ENCODE measurements at places on chromosomes 2 and 18.

DNA sequence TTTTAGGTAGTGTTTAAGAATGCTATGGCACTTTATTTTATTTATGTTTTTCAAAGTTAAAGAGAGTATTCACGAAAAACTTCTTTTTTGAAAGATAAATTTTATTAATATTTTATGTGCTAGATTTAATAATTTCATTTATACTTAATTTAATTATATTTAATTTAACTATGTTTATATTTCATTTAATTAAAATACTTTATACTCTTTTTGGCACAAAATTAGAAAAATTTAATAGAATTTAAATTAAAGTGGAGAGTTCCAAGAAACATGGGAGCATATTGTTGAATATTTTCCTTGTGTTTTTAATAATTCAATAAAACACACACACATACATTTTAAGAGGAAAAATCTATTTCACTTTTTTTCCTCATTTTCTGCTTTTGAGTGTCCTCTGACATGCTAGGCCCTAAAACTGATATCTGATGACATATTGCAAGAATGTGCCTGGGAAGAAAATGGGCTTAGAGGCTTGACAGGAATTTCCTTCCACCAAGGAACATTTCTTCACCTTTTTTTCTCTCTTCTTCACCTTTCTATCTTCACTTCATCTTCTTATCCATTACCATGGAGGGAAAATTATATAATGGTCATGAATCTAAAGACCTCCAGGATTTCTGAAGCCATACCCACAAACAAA lies 15.4 kb downstream of the ARHGAP28 start:
- peak; percentile 55 for DNase-seq

DNA sequence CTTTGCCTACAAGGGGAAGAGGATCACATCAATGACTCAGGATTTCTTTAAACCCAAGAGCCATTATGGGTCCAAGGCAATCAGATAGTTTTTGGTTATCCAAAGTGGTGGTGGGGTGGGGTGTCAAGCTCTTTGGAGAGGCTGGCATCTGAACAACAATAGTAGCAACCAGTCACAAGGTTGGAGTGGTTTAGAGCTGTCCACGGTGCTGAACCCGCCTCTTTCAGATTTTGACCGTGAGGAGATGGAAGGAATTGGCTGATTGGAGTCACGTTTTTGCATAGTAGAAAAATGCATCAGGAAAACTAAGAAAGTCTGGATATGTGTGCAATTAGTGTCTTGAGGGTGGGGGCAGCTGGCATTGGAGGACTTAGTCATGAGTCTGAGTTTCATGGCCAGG lies 159.9 kb downstream of the LOXHD1 start:
- peak; percentile 27 for DNase-seq

DNA sequence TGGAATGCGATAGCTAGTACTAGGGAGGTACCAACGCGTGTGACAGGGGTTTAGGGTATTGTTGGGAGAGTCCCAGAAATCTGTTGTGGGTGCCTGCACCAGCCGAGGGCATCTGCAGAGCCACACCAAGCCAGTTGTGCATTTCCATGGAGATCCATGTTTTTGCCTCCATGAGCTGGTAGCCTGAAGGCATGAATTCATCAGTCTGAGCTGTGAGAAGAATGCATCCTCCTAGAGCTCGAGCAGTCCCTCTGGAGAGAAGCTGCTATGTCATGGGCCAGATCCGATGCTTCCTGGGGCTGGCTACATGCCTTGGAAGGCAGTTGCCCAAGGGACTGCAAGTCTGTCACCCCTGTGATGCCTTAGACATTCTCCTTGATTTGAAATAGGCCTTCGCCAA lies 57.9 kb downstream of the LIPG start:
- DNase-seq: no peak

GRCh38 chr2:127355407-127356008 lies 32.3 kb downstream of the MAP3K2 start:
- peak; percentile 8 for DNase-seq

- DNase-seq: no peak
Observed at GRCh38 chr18:11864471-11864870, 13.3 kb downstream of the CHMP1B start.

- DNase-seq: peak; percentile 3
Observed at GRCh38 chr2:146523196-146523595, 1321.6 kb upstream of the ACVR2A start.

DNA sequence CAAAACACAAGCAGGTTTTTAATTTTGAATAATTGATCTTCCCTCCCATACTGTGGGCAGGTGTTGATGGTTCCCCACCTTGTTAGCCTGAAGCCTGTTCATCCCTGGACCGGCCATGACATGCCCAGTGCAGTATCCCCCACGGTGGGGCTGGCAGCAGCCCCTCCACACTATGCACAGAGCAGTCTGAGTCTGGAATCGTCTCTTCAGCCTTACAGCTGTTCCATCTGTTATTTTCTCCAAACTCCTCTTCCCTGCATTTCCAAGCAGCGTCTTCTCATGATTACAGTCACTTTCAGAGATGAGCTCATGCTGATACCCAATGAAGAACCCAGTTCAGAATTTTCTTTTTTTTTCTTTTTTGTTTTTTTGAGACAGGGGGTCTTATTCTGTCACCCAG lies 68.2 kb downstream of the ADI1 start:
- DNase-seq: no peak

GRCh38 chr2:70526126-70526525 lies 27.5 kb downstream of the TGFA start:
- no peak for DNase-seq

DNA sequence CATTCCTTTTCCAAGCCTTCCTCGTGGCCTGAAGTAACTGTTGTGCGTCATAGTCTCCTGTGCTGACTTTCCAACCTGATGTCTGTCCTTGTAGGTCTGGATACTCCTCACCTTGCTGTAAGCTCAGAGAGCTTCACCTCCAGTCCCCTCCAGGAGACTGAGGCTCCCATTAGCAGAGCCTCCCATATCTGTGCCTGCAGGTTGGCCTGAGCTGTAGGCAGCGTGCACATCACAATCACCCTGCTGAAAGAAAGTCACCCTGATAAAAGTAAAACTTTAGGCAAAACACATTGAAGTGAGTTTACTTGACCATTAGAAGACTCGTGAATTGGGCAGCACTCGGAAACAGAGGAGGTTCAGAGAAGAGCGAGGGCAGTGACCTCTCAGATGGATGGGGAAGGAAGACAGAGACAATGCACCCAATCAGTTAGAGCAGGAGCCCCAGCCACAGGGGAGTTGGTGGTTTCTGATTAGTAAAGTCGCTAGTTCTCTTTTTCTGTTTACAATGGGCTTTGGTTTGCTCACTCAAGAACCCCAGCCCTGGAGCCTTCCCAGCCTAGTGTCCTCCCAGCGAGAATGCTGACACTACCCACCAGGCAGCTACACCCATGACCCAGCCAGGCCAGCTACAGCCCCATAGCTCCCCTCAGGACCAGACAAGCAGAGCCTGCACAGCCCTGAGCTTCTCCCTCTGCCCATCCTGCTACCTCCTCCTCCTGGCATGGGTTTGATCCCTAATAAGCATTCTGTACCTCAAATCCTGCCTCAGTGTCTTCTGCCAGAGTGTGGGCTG lies 12.1 kb upstream of the TPO start:
- no peak for DNase-seq

- no peak for DNase-seq
Observed at GRCh38 chr2:220296174-220296573, 668.7 kb downstream of the SLC4A3 start.

DNA sequence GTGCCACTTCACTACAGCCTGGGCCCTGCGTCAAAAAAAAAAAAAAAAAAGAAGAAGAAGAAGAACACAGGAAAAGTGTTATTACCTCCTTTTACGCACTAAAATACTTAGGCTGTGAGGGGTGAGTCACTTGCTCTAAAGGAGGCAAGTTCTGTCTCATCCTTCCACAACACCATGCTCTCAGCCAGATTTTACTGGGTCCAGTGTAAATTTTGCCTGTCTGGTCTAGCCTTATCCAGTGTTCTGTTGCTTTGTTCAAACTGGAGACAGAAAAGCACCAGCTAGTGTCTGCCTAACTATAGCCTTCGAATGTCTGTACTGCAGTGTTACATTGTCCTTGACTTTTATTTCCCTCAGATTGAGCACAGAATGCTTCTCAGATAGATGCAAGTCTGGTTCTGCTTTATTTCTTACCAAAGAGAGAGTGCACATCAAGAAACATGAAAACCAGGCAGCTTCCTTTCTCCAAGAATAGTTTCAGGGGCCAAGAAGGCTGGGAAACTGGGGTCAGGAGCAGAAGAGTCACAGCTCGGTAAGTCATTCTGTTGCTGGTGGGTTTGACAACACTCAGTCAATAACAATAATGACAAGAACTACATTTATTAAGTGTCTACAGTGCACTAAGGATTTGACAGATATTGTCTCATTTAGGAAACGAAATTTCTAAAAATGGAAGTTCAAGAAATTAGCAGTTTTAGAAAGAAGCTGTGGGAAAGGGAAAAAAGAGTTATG lies 3.1 kb upstream of the MSGN1 start:
- DNase-seq: peak; percentile 63

DNA sequence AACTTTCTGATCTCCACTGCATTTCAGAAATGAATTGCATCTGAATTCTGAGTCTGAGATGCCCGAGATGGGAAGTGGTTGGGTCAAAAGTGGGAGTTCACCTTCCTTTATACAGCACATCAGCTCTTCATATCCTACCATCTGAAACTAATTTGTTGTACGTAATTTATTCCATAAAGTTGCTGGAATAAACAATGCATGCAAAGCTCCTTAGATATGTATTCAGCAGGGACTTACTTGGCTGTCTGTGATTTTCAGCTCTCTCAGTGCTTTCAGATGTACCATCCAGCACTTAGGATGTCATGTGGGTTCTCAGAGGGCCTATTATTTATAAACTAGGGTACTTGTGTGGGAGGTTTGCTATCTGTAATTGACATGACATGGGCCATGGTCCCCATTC lies 46.9 kb upstream of the EFEMP1 start:
- DNase-seq: no peak

DNA sequence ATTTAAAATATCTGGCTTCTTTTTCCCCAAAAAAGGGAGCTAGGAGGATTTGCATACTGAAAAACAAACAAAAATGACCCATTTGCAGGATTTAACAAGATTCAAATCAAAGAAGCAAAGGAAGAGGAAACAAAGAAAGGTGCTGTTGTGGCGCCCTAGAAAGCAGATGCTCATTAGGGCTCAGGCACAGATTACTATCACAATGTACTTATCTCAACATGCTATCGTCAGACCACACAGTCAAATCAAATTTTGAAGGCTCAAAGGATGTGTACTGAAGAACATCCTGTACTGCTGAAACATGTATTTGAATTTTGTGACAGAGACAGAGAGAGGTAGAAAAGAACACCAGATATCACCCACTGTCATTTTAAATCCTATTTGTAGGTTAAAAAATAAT lies 10.9 kb downstream of the RBMS1 start:
- no peak for DNase-seq

DNA sequence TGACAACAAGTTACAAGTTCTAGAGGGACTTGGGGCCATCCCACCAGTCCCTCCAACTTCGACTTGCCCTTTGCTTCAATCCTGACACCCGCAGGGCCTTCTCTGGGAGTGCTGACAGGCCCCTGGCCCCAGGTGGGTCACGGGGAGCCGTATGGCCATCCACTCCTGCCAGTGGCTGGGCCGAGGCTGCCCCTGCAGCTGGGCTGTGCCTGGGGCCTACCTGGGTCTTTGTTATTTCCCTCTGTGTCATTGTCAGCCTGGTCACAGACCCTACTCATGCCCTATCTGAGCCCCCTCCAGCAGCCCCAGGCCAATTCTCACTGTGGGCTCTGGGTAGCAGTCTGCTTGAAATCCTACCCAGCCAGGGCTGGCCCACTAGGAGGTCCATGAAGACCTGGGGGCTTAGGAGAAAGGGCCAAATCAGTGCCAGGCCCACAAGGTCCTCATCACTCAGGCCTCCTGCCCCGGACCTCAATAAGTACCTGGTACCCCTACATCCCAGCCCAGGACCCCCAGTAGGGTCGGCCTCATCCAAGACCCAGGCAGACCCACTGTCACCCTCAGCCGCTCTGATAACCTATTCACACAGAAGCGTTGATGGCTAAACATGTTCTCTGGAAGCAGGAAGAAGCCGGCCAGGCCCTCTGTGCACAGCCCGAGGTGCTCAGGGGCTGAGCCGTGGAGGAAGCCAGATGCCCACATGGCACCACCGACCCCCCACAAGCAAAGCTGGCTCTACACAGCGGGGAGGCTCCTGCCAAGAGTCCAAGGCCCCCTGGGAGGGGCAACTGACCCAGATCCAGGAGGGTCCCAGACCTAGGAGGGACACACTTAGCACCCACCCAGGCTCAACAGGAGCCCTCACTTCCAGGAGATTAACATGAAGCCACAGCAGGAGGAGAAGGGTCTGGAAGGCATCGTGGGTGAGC lies 57.7 kb downstream of the BIN1 start:
- no peak for DNase-seq

DNA sequence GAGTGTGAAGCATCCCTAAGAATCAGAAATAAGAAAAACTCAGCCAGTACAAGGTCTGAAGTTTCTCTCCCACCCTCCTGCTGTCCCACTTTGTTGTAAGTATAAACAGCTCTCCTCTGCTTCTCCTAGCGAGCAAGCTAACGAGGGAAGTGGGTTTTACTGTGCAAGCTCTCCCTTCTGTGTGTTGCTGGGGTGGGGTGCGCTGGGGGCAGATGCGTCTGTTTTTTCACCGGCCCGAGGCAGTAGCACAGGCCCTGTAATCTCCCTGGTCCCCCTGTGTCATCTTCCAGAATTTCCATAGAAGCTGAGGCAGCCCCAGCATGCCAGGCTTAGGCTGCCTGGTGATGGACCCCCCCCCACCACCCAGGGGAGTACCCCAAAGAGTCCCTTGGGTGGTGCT lies 9.4 kb upstream of the CXCR4 start:
- DNase-seq: no peak

GRCh38 chr18:79916128-79916494 lies 35.3 kb downstream of the SLC66A2 start:
- no peak for DNase-seq

- DNase-seq: no peak
Observed at GRCh38 chr2:61575447-61575859, 37.3 kb upstream of the XPO1 start.

- peak; percentile 70 for DNase-seq
Observed at GRCh38 chr2:38581193-38582147, 21.3 kb downstream of the HNRNPLL start.

GRCh38 chr18:47036298-47036874 lies 965 bp upstream of the ELOA2 start:
- DNase-seq: peak; percentile 2

GRCh38 chr2:45545943-45546342 lies 65.1 kb downstream of the SRBD1 start:
- DNase-seq: no peak

DNA sequence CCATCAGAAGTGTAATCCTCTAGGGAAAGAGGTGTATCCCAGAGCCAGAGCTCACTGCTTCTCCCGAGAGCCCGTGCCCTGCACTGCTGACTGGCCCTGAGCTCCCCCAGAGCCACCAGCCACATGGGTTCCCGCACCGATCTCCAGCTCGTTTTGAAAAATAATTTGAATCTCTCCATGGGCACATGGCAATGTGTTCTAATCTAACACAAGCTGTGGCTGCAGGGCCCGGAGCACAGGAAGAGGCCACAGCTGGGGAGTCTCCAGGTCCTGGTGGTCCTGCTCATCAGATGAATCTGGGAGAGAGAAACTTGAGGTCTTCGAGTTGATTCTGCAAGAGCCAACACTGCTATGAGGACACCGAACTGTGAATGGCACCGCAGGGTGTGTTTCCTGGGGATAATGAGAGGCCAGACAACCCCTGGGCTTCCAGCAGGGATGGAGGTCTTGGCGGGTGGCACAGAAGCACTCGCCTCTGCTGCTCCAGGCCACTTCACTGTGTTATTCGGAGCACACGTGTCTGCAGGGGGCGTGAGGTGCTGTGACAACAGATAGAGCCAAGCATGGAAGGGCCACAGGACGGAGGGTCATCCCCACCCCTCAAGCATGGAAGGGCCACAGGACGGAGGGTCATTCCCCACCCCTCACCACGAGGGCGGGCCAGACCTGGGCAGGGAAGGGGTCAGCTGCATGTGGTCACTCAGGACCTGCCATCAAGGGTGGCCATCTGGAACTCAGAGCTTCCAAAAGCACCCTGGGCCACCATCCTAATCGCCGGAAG lies 196.8 kb downstream of the NDUFA10 start:
- no peak for DNase-seq
